Suppressor macrophage treated with lipopolysaccharide for 1 hour (primary cell): ENCODE measurements at places on chromosomes 4 and X.

DNA sequence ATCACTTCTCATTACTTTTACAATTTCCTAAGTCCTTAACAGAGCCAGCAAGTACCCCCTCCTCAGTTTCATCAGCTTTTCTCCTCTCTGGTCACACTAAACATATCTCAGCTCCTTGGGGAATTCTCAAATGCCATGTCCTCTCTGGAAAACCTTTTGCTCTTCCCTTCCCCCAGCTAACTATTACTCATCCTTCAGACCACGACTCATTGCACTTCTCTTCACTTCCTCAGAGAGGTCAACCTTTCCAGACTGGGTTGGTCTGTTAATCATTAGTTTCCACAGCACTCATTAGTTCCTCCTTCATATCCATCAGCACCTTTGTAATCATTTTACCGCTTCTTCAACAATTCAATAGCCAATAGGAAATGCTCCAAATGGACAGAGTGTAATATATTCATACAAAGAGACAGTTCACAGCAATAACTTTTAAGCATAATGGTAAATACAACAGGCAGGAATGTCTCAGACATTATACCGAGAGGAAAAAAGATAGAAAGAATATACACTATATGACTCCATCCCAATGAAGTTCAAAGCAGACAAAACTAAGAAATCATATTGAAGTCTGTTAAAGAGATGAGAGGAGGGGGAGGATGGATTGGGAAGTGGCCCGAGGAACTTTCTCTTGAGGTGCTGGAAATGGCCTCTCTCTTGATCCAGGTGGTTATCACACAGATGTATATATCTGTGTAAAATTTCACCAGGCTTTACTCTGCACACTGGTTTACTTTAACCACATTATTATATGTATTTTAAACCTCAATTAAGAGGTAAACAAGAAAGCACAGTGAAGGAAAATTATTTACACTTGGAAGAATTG is 39.6 kb downstream of the DDX60L start:
- peak; percentile 69 for DNase-seq

DNA sequence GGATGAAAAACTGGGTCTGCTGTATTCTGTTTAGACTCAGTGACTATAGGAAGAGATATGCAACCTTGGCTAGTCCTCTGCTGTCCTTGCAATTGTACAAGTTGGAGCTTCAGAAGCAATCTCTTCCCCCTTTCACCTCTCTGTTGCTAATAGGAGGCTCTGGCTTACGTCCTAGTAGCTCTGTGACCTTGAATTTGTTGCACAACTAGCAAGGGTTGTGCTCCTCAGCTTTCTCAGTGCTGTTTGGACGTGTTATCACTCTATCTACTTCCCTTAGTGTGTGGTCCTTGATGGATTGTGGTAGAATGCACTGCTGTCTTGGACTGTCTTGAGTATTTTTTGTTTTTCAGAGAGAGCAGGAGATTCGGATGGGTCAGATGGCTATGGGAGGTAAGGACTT is 3.4 kb upstream of the ITGB1BP2 start:
- DNase-seq = no peak

- no peak for DNase-seq
These were observed 358.2 kb upstream of the CLNK start for GRCh38 chr4:11042760-11043159.

DNA sequence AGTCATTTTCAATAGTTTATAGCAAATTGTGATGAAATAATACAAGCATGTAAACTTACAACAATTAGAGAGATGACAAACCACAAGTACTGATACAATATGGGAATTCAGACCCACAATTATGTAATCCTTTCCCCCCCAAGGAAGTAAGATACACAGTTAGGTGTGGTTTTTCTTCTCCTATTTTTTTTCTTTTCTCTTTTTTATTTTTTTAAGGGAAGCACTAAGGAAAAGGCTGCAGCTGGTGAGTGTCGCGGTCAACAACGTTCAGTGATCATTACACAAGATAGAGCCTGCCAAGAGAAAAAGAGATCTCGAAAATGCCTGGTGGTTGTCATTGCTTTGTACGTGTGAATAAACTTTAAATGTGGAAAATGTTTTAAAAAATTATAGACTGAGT is 9.8 kb downstream of the NDNF start:
- peak; percentile 9 for DNase-seq

DNA sequence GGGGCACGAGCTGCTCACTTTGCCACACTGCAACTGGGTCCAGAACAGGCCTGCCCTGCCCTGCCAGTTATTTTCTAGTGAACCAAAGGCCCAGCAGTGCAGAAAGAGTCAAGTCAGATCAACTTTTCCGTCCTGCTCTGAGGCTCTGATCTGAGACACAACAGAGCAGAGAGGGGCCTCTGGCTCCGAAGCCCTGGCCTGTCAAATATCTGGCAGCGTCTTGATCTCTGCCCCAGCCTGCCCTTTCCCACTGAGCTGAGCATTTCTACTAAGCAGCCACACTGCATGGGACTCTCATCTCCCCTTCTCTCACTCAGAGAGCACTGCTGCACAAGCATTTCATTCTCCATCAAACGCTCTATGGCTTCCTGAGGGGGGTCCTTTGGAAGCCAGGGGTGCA is 11.8 kb downstream of the IGFBP7 start:
- no peak for DNase-seq

DNA sequence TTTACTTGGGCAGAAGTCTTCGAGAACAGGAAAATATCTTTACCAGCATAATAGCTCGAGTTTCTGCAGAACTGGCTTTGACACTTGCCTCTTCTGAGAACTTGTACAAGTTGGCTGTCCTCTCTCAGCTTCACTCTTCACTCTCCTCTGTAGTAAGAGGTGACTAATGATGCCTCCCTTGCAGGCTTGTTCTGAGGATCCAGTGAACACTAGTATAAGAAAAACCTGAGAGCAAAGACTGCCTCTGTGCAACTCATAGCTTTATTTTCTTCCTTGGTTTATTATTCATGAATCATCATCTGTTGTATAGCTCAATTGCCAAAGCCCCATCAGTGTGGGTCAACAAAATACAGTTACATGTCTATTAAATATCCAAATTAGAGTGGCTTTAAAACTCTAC is 266.7 kb upstream of the CLNK start:
- DNase-seq = no peak

GRCh38 chrX:85107407-85107806 is 103.7 kb downstream of the APOOL start:
- DNase-seq = no peak

DNA sequence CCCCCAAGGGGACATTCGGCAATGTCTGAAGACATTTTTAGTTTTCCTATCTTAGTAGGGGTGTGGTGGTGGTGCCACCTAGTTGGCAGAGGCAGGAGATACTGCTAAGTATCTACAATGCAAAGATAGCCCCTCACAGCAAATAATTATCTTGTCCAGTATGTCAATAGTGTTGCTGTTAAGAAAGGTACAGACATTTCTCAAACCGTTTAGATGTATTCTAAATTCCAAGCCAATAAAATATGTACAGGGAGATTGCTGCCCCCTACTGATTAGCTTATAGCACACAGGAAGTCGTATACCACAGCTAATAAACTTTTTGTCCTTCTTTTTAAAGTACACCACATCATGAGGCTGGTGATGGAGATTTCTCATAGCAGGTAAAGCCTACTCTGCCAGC is 260.5 kb downstream of the TMA16 start:
- peak; percentile 58 for DNase-seq

GRCh38 chr4:84948056-84948455 is 18.4 kb downstream of the WDFY3 start:
- peak; percentile 41 for DNase-seq

DNA sequence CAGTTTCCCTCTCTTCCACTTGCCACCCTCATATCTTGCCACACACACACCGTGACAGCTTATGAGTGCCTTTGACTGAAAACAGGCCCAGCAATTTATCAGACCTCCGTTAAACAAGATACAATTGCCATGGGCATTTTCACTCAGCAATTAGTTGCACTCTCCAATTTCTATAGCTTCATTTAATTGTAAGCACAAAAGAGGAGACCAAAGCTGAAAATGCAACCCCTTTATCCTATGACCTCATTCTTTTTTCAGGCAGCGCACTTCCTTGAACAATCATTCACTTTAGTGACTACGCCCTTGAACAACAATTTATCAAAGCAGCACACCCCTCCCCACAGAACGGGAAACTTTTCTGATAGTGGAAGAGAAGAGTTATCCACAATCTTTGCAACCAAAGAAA is 4.1 kb downstream of the POF1B start:
- no peak for DNase-seq

GRCh38 chr4:1194010-1194900 is 21.9 kb upstream of the SPON2 start:
- no peak for DNase-seq

DNA sequence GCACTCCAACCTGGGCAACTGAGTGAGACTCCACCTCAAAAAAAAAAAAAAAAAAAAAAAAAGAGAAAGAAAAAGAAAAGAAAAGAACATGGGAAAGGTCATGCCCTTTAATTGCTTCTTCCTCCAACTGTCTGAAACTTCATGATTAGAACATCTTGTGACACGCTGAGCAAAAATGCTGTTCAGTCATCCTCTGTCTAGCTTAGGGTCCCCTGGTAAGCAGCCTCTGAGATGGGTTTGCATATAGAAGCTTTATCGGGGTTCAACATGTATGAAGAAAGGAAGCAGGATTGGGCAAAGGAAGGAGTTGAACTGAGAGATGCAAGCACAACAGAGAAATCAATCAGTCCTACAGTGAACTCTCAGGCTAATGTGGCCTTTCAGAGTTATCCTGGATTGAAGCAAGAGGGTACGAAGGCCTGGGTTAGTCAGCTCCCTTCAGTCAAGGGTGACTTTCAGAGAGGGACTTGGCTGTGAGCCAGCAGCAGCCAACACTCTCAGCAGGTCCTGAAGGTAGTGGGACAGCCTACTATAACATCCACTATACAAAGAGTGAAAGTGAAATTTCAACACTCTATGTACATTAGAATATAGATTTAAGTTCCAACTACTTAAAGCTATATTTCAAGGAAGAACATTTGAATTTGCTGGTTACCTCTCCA is 11.4 kb downstream of the MAOB start:
- no peak for DNase-seq

- no peak for DNase-seq
These were observed 2.4 kb upstream of the FAM53A start for GRCh38 chr4:1686440-1687036.

GRCh38 chrX:97267396-97268181 is 383.9 kb downstream of the RPA4 start:
- DNase-seq = no peak

DNA sequence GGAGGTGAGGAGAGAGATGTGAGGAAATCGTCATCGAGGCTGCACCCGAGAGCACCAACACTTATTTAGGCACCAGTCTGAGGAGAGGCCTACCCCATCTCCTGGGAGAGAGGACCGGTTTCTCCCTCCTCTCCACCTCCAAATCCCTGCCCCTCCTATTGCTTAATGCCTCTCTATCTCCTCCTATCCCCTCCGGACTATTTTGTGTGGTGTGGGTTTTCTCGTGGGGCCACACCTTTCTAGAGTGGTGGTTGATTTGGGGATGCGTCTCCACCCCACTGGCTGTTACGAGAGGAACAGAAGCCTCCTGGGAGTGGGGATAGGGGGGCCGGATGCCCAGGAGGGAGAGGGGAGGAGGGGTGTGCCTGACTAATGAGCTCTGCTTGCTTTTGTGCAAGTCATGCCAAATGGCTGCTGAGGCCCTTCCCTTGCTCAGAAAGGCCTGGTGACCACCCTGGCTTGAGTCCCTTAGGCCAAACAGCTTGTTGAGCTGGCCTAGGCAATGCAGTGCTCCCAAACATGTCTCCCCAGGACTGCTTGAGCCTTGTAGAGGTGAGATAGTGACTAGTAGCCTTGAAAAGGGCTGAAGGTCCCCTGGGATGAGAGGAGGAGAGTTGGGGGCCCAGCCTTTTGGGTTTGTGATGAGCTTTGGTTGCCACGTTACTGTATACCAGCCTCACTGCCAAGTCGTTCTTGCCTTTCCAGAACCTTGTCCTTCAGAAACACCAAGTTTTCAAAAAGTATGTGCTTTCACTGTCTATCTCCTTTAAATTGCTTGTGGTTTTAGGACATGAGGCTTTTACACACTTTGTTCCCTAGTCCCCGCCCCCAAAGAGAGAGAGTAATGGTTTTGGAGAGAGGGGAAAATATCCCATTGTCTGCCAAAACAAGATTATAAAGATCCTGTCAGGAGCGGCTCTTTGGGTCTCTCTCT is 1.2 kb downstream of the MSN start:
- peak; percentile 63 for DNase-seq

DNA sequence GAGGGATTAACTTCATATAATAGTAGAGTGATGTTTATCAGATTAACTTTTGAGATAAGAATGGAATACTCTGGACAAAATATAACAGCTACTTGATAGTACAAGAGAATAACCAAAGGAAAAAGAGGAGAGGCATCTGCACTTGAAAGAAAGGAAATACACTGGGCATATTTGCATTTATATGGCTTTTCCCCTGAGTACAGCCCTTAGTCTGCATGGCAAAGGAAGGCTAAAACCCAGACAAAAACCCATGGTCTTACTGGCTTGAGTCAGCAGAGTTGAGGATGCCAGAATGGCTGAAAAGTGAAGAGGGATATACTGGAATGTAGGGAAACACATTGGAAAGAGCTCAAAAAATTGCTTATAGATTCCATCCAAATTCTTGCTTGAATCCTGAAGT is 101.6 kb downstream of the COL4A5 start:
- no peak for DNase-seq

GRCh38 chr4:2929469-2929868 is 33.7 kb downstream of the NOP14 start:
- no peak for DNase-seq
